ENCODE measurements at places on chromosomes 1 and 21.

- DNase-seq: no peak
Observed at GRCh38 chr1:53340660-53341520, 13.0 kb upstream of the LRP8 start.

DNA sequence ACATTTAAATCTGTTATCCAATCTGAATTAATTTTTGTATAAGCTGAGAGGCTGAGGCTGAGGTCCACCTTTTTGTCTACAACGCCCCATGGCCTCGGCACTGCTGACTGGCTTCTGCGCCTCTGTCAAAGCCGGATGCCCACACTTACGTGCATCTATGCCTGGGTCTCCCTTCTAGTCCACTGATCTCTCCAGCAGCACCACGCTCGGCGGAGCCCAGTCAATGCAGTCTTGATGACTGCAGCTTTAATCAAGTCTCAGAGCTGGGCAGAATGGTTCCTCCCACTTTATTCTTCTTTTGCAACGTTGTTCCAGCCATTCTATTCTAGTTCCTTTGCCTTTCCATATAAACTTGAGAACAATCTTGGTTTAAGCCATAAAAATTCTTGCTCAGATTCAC is 9.4 kb downstream of the PRDM15 start:
- DNase-seq: no peak

DNA sequence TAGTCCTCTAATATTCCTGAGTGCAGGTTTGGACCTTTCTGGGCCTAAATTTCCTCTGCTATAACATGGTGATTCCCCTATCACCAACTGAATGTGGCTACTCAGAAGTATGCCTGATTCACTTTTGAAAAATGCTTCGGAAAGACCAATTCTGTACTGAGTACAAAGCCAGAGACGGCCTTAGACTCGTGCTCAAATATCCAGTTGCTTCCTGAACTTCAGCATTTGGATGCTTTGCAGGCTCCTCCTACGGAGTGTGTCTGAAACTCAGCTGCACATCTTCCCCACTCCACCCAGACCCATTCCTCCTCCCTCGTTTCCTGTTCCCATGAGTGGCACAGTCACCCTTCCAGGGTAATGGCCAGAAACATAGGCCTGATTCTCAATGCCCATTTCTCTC is 98.4 kb upstream of the GADD45A start:
- DNase-seq: no peak

DNA sequence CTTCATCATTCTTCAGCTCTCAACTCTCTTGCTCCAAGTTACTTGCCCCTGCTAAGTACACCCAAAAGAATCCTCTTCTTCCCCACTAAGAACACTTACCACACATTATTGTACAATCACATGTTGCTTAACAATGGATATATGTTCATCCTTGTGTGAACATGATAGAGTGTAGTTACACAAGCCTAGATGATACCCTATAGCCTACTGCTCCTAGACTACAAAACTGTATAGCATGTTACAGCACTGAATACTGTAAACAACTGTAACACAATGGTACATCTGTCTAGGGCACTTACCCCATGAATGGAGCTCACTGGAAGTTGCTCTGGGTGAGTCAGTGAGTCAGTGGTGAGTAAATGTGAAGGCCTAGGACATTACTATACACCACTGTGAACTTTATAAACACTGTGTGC is 77.4 kb downstream of the RERE start:
- no peak for DNase-seq

DNA sequence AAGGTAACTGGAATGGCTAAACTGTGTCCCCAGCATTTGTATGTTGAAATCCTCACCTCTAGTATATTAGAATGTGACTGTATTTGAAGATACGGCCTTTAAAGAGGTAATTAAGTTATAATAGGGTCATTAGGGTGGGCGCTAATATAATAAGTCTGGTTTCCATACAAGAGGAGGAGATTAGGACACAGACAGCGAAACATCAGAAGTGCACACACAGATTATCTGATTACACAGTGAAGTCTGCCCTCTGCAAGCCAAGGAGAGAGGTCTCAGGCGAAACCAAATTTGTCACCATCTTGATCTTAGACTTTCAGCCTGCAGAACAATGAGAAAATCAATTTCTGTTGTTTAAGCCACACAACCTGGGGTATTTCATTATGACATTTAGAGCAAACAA is 2233.1 kb downstream of the MRPL39 start:
- no peak for DNase-seq

GRCh38 chr1:208211921-208212843 is 32.0 kb downstream of the PLXNA2 start:
- DNase-seq: no peak

DNA sequence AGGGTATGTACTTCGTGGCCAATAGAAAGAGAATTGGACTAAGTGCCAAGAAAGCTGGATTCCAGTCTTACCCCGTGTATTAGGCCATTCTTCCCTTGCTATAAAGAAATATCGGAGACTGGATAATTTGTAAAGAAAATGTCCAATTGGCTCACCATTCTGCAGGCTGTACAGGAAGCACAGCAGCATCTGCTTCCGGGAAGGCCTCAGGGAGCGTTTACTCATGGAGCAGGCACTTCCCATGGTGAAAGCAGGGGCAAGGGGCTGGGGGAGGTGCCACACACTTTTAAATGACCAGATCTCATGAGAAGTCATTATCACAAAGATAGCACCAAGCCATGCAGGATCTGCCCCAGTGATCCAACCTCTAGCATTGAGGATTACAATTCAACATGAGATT is 7.8 kb upstream of the AMIGO1 start:
- DNase-seq: no peak

GRCh38 chr1:155086128-155086741 is 7.6 kb downstream of the EFNA3 start:
- DNase-seq: peak; percentile 84

DNA sequence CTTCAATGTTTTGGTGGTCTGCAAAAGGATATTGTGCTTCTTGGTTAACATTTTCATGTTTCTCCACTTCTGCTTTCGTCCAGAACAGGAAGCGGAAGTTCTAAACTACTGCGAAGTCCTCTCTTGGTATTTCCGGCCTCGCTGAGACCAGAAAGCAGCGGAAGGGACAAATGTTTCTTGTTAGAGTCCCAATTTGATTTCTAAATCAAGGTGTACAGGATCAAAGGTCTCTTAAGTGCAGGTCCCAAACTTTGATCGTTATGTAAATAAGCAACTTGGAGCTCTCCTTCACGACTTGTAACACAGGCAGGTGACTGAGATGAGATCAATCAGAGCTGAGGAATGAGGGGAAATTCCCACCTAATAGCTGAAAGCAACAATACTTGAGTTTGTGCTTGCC is 40.1 kb upstream of the HMCN1 start:
- DNase-seq: peak; percentile 27

- no peak for DNase-seq
Observed at GRCh38 chr1:186838380-186839040, 9.8 kb downstream of the PLA2G4A start.

DNA sequence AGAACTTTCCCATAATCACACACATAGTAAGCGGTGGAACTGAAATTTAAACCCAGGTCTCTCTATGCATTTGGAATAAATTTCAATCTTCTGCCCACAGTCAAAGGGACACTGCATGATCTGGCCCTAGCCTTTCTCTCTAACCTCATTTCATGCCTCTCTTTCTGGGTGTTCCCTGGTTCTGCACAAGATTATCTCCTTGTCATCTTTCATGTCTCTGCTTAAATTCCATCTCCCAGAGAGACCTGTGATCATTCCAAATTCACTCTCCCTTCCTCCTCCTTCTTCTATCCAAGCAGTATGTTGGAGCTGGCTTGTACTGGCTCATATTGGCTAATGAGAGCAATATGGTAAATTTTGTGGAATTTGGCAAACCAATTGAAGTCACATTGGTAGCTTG is 22.2 kb downstream of the ETV3L start:
- no peak for DNase-seq

- no peak for DNase-seq
Observed at GRCh38 chr1:109357616-109358015, 40.1 kb downstream of the SORT1 start.

- no peak for DNase-seq
Observed at GRCh38 chr1:34907487-34908090, 21.9 kb downstream of the DLGAP3 start.

DNA sequence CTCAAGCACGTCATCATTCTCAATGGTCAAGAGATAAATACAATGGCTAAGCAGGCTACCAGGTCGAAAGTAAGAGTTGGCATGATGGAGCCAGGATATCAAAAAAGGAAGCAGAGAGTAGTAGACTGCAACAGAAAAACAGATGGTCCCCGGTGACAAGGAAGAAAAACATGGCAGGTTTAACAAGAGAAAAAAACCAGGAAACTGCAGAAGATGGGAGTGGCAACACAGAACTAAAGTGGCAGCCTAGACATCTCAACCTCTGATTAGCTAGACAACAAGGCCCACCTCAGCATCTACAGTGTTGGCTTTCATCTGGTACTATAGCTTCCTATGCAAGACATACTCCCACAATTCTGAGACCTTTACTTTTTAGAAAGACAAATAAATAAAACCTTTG is 3.1 kb downstream of the UBR4 start:
- DNase-seq: no peak

DNA sequence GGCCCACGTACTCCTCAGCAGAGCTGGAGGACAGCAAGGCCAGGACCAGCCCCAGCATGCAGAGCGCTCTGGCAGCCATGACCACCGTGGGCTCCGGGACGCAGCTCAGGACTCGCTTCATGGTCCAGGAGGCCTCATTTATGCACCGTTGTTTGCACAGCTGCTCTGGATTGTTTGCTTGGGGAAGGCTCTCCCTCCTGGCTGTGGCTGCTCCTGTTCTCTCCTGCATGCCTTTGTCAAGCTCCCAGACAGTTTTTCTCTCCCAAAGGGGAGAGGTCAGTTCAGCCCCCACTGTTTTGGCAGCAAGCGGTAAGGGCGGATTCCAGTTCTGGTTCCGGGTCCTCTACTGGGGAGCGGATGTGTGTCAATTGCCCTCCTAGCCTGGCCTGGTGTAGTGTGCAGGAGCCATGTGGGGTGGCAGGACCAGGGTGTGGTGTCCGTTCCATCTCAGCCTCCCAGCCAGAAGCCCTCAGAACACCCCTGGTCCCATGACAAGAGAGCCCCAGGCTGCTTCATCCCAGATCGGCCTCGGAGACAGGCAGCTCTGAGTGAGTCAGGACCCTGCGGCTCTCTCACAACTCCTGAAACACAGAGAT is at the start of gene TFF3:
Gene TFF3 (minus strand): TSS at position 114 of the 596 bp plus-strand sequence. CDS start 35 bp downstream, at position 79.
- DNase-seq: no peak

DNA sequence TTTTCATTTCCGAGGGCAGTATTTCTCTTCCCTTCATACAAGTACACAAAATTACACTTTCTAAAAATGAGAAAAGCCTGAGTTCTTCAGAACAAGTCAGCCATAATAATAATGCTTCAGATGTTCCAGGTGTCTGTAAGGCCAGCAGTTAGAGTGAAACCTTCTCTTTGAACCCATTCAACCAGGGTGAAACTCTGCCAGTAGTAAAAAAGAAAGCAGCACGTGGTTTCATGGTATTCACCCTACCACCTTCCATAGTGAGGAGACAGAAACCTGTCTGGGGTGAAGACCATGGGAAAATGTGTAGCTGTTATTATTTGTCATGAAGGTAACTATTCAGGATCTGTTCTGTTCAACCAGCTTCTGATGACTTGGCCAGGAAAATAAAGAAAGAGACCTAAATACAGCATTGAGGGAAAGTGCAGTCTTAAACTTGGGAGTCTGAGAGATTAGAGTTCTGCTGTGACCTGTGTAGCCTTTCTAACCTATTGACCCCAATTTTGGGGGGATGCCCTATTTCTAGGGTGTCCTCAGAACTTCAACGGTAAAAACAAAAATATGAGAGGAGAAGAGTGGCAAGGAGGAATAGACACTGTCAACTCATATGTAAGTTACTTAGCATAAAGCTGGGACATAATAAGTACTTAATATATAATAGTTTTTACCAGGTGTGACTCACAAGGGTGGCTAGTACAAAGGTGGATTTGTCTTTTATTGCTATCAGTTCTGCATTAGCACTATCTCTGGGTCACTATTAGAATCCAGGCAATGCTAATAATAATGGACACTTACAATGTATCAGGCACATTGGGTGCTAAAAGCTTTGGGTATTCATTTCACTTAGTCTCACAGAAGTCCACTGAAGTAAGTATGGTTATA is 70.0 kb upstream of the TNFSF4 start:
- no peak for DNase-seq

GRCh38 chr1:172179918-172180317 is 240.6 kb upstream of the C1orf105 start:
- DNase-seq: no peak

DNA sequence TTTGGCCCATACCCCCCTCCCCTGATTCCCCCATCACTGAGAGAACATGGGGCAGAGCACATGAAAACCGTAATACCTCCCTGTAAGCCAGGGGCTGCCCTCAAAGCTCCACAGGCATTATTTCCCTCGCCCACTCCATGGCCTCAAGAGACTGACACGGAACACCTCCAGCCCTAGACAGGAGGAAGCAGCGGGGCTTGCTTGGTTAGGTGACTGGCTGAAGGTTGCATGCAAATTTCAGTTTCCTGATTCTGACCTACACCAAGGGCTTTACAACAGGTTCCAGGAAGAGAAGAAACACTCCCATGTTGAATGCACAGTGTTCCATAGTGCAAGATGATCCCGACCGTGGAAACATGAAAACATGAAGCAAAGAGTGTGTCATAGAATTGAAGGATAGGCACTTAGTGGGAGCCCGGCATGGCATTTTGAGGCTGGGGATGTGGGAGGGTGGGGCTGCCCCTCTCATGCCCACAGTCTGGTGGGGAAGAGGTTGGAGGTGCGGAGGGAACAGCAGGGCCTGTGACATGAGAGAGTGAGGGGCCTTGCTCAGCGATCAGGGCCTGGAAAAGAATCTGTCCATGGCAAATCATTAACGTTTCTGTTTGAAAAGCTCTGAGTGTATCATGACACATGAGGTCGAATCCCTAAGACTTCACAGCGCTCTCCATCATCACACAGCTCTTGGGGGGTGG is 33.5 kb downstream of the GPR137B start:
- DNase-seq: no peak

DNA sequence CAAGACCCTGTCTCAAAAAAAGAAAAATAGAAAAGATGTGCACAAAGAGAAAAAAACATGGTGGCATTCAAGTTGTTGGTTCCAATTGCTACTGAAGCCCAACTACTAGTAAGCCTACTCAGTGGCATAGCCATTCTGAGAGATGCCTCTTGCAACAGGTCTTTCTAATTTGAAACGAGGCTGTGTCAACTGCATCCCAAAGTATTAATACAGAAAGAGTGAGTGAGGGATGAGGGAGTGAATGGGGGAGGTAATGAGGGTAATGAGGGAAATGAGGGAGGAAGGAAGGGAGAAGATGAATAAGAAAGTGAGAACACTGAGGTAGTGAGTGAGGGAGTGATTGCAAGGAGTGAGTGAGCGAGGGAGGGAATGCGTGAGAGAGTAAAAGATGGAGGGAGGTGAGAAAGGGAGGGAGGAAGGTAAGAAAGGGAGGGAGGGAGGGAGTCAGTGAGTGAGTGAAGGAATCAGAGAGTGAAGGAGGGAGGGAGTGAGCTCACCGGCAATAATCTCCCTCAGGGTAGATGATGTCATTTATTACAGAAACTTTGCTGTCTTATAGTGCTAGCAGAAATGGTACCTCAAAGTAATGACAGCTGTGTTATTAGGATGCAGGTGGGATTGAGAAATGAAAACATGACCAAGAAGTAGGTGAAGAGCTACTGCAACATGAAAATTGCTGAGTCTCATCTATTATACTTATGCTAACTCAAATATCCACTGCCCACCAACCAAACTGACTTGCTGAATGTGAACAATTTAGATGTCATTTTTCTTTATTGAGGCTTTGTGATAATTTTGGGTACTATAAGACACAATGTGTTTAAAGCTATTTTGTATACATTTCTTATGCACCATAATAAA is 75.6 kb upstream of the ADAM30 start:
- no peak for DNase-seq

- DNase-seq: no peak
Observed at GRCh38 chr1:63366908-63367214, 566 bp upstream of the ALG6 start.

- no peak for DNase-seq
Observed at GRCh38 chr1:206833801-206834200, 31.6 kb upstream of the IL20 start.

Measured in CD4-positive, alpha-beta T cell treated with Interleukin-17A for 4 hours (primary cell).